Lung (tissue), 17 donors: ENCODE measurements at places on chromosomes 7 and 10.

DNA sequence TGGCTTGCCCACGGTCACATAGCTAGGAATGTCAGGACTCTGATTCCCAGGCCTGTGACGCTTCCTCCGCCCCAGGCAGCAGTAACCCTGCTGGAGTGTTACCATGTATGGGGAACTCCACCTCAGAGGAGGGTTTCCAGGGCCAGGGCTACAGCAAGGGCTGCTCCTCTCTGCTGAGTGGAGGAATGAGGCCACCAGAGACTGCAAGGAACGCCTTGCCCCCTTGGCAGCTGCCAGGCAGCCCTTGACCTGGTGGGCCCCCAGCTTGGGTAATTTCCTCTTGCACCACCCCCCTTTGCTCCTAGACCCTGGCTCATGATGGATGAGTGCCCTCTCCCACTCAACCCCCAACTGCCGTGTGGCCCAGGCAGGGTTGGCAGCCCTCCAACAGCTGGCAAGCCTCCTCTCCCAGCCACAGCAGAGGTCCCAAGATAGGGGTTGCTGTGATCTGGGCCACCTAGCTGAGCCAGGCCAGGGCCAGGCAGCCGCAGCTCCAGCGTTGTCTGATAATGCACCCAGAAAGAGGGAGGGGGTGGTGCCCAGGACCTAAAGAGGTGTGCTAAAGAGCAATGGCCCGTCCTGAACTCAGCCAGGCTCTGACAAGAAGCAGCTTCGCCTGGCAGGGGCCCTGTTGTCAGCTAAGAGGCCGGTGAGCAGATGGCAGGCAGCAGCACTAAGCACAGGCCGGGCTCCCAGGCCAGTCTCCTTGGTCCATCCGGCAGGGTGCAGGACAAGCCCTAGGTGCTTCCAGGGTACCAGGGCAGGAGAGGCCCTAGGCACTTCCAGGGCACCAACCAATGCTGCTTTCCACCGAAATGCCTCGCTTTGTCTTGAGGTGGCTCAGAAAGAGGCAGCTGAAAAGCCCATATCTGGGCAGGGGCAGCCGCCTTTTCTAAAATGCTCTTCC lies 35.4 kb downstream of the DRGX start:
- peak; percentile 11 for DNase-seq

GRCh38 chr10:64209561-64209960 lies 688.4 kb downstream of the REEP3 start:
- DNase-seq = peak; percentile 97

DNA sequence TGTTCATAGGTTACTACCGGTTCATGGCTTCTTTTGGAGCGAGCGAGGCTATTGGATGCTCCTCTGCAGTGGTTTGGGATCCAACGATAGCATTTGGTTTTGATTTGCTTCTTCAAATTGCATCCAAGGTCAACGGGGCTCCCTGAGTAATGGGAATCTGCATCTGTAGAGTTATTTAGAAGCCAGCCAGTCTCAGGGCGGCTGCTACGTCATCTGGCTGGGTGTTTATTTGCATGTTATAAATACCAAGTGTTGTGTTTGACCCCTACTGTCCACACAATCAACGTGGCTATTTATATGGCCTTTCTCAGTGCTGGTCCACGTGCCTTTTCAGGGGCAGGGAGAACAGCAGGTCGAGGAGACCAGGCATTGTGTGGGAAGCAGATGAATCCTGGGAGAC lies 137.7 kb downstream of the PRPF18 start:
- DNase-seq = no peak

- DNase-seq = no peak
Measured at GRCh38 chr10:44154956-44155355, 229.9 kb downstream of the CXCL12 start.

GRCh38 chr10:43260117-43260761 lies 6.6 kb downstream of the RASGEF1A start:
- DNase-seq = peak; percentile 46

GRCh38 chr10:10855151-10855581 lies 162.5 kb upstream of the CELF2 start:
- no peak for DNase-seq

DNA sequence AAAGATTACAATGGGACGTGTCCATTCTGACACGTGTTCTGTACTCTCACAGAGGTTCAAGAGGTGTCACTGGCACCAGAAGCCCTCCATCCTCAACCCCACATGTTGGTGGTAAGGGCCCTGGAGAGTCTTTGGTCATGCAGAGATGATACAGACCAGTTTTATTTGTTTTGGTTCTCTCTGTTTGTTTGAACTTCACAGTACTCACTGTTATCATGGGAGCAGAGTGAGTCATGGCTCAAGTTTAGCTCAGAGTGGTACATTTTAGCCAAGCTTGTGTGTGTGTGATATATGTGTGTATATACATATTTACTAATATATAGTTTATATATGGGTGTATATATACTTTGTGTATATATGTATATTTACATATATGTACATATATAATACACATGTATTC lies 935.6 kb downstream of the GRID1 start:
- DNase-seq = no peak

DNA sequence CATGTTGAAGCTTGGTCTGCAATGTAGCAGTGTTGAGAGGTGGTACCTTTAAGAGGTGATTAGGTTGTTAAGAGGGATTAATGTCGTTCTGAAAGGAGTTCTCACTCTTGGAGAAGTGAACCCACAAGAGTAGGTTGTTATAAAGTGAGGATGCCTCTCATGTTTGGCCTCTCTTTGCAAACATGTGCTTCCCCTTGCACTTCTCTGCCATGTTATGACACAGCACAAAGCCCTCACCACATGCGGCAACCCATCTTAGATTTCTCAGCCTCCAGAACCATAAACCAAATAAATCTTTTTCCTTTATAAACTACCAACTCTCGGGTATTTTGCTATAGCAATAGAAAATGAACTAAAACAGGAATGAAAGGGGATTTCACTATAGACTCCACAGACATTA lies 66.3 kb downstream of the KMT2C start:
- no peak for DNase-seq

DNA sequence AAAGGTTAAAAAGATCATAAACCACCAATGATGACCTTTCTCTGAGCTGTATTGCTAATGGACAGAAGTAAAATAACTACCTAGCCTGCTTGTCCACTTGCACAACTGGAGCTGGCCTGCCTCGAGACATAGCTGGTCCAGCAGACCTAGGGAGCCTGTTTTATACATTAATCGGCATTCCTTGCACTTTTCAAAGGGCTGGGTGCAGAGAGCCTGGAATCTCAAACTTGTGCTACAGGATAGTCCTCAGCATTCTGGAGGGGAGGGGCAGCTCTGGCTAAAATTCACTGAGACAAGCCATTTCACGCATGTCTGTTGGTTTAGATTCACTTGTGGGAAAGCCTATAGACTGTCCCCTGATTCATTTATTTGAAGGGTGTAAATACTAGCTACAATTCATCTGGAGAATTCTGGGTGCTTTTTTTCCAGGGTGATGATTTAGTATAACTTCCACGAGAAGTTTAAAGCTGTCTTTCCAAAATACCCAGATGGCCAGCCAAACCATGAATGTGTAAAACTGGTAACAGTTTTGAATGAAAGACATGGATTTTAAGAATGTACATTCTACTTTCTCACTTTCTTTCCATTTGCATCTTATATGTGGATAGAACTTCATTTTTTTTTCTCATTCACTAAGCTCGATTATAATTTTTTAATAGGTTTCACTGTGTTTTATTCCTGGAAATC lies 389.4 kb downstream of the KCNMA1 start:
- no peak for DNase-seq

- no peak for DNase-seq
Measured at GRCh38 chr10:3745521-3745920, 39.5 kb downstream of the KLF6 start.

GRCh38 chr7:135712182-135712782 lies 15.7 kb downstream of the SLC13A4 start:
- DNase-seq = no peak

DNA sequence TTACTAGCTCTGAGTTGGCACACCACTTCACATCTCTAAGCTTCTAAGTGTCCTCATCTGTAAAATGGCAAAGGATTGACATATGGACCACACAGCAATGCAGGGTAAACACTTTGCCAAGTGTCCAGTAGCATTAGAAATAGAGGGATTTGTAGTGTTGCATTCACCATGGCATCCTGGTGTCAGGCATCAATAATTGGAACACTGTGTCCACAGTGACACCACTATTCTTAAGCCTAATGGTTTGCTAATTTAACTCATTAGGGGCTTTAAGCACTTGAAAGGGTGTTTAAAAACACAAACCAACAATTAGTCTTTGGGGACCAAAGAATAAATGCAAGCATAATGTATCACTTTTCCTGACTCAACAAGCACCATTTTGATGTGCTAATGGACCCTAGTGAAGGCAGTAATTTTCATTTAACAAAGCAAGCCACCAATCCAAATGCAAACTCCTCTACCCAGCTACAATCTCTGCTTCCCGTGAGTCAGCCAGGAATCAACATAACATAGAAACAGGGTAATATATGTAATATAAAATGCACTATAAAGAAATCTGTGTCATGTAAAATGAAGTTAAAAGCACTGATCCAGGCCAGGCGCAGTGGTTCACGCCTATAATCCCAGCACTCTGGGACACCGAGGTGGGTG lies 75.9 kb downstream of the FAM204A start:
- no peak for DNase-seq

DNA sequence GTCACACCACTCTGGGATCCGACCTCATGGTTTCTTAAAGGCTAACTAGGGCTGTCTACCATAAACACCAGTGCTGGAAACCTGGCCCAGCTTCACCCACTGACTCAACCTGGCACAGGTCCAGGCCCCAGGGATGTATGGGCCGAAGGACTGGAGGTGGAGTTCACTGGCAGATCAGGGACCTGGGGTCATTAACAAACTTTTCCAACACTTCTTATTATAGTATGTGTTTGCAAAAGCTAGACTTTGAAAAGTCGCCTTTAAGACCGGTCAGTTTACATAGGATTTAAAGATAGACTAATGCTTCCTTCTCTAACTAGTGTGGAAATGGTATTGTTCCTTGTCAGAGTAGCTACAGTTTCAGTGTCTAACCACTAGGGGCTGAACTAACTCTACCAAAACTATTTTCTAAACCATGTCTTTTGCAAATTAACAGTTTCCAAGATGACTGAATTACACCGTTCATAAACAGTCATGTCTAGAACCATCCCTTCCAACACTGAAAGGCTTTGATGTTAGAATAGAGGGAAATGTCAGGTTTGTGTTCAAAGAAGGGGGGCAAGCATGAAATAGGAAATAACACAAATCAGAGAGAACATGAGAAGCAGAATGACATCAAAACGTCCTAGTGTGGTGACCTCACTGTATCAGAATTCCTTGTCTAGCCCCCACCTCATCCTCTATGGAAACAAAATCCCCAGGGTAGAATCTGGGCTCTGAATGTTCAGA lies 29.7 kb downstream of the STN1 start:
- no peak for DNase-seq
